Cardiac muscle cell (in vitro differentiated cells and primary cell): ENCODE measurements at places on chromosomes 11 and 22.

DNA sequence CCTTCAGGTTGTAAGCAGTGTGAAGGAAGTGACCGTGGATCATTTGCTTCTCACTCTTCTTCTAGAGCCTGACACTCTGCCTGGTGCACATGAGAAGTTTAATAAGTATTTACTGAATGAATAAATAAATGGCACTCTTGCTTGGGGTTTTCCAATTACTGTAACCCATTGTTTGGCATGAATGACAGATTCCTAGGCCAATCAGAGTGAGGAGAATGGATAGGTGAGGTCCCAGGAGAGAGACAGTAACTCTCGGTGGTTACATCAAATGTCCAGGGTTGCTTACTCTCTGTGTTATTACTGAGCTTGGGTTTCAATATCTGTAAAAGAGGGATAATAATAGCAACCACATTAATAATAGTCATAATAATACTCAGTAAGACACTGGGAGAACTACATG is 204.2 kb upstream of the ISX start:
- DNase-seq, result no peak

DNA sequence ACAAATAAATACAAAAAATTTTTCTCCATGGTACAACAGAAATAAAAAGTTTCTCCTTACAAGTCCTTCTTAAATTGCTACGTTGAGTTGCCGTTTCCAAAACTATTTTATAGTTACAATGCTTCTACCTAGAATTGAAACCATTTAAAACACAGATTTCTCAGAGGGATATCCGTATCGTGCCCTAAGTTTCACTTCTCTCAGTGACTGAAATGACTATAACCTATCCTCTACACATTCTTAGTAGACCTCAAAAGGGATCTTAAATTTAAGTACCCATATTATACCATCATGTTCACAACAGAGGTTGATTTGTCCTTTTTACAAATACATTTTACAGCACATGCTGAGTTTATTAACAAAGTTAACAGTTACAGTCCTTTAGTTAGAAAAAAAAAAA is 44.1 kb downstream of the USP28 start:
- DNase-seq, result no peak

- no peak for DNase-seq
Observed at GRCh38 chr22:35728639-35729308, 11.1 kb downstream of the APOL5 start.

- no peak for DNase-seq
Observed at GRCh38 chr22:42052765-42053164, 17.8 kb downstream of the NAGA start.

DNA sequence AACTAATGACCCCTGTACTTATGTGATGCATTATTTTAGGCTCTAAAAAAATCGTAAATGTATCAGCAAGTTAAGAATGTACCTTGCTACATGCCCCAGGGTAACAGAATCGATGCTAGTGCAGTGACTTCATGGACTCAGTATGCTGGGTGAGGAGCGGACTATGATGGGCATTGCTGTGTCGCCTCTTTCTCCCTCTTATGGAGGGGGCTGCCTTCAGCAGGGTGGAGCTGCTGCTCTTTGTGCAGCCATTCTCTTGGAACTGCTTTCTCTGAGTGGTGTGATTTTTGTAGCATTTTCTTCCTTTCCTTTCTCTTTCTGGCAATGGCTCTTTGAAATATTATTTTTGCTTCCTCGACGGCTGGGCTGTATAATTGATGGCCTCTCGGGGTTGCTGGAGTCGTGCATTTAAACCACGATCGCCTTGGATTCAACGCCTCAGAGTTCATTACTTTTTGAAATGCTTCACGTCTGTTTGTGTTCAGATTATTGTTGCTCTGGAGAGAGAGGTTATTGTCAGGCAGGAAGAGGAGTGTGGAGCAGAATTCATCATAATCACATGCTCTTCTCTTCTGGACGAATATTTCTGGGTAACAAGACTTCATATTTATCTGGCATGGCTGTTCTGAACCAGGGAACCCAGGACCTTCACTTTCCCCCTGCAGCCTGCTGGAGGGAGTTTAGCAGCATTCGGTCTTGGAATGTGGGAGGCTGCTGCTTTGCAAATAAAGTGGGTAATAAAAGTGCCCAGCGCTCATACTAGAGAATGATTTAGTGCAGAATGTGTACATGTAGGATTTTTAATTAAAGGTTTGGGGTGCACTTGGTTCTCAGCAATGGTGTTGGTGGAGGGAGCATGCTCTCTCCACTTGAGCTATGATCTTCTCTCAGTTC is 804.2 kb downstream of the NTM start:
- no peak for DNase-seq

- DNase-seq, result no peak
Observed at GRCh38 chr11:59999691-60000090, 17.3 kb upstream of the OOSP4B start.

DNA sequence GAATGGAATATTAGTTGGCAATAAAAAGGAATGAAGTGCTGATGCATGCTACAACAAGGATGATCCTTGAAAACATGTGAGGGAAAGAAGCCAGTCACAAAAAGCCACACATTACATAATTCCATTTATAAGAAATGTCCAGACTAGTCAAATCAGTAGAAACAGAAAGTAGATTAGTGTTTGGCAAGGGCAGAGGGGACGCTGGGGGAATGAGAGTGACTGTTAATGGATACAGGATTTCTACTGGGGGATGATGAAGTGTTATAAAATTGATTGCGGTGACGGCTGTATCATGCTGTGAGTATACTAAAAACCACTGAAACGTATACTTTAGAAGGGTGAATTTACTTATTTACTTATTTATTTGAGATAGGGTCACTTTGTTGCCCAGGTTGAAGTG is 57.9 kb downstream of the C11orf58 start:
- DNase-seq, result no peak

- no peak for DNase-seq
Observed at GRCh38 chr22:46074771-46075551, 75.4 kb upstream of the PPARA start.

GRCh38 chr22:32708830-32709229 is 92.7 kb upstream of the TIMP3 start:
- DNase-seq, result peak; percentile 55

DNA sequence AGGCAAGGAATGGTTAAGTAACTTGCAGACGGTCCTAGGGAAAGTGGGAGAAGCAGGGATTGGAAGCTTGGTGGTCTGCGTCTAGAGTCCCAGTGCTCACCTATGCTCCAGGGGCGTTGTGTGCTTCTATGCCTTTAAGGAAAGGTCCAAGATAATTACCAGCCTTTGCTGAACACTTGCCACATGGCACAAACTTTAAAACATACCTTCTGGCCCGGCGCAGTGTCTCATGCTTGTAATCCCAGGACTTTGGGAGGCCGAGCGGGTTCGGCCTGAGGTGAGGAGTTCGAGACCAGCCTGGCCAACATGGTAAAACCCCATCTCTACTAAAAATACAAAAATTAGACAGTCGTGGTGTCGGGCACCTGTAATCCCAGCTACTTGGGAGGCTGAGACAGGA is 2.3 kb downstream of the POLDIP3 start:
- no peak for DNase-seq

DNA sequence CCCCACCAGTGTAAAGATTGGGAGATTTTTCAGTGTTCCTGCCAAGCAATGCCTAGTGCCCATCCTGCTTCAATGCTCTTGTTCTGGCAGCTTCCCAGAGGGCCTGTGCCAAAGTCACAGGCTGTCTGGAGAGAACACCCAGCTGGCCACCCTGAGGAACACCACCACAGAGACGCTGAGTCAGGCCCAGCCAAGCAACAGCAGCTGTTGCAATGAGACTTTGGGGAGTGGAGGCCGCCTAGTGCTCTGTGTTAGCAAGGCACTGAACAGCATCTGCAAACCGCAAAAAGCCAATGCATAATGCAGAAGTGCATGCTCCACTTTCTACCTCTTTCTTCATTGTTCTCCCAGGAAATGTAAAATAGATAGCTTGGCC is 168.1 kb downstream of the NXPE2 start:
- DNase-seq, result no peak

- peak; percentile 24 for DNase-seq
Observed at GRCh38 chr11:109196016-109196415, 226.0 kb upstream of the C11orf87 start.

DNA sequence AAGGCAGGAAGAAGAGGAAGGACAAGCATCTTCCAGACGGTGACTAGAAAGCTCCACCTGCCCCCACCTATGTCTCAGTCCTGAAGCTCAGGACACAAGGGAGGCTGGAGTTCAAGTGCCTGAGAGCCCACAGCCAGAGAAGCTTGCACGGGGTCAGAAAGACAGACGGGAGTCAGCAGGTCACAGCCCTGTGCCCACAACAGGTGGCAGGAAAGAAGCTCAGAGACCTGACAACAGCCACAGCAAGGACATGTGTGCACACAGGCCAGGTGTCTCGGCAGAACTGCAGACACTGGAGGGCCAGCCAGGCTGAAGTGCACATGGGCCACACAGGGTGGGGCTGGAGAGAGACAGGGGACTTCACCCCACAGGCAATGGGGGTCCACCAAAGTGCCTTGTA is 37.2 kb upstream of the MOB2 start:
- no peak for DNase-seq

GRCh38 chr11:11010624-11011127 is 152.8 kb upstream of the ZBED5 start:
- no peak for DNase-seq

- no peak for DNase-seq
Observed at GRCh38 chr11:37597776-37598175, 999.7 kb upstream of the RAG2 start.

DNA sequence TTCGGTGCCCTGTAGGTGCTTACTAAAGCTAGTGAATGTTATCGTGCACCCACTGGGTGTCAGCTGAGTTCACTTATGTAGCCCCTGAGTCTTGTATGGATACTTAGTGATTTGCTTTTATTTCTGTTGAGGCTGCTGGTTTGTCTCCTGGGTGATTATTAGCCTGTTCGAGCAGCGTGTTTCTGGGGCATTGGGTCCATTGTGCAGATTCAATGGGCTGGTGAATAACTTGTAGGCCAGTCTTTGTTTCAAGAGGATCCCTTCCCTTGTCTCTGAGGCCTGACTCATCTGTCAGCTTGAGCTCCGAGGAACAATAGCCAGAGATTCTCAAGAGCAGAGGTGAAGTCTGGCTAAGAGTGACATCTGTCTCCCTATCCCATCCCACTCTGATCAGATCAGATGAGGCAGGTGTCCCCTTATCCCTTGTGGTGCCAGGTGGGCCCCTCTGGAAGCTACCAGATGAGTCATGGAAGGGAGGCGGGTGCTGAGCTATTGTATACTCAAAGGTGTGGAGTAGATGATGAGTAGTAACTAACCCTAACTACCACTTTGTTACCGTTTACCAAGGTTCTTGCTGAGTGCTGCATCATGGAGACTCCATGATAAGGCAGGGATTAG is 3.7 kb downstream of the MIAT start:
- DNase-seq, result no peak

DNA sequence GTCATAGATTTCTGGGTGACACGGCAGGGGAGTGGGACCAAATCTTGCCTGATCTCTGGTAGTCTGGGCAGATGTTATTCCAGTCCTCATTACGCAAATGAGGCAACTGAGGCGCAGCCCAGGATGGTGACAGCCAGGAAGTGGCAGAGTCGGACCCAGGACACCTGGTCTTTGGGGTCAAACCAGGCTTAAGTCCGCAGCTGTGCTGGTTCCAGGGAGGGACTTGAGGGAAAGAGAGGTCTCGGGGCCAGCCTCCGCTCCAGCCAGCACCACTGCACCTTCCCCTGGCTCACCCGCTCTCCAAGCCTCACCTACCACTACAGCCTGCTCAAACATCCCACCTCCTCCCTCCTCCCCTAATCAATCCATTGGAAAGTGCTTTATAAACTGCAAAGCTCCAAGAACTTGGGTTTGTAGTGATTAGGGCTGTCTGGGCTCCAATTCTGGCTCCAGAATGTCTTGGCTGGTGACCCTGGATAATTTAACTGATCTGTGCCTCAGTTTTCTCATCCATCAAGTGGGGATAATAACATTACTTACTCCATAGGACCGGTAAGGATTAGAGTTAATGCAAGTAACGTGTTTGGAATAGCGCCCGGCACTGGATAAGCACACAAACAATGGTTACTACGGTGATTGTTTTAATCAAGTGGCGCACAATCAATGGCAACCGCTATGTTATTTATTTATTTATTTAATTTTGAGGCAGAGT is 526 bp upstream of the PNPLA5 start:
- no peak for DNase-seq

DNA sequence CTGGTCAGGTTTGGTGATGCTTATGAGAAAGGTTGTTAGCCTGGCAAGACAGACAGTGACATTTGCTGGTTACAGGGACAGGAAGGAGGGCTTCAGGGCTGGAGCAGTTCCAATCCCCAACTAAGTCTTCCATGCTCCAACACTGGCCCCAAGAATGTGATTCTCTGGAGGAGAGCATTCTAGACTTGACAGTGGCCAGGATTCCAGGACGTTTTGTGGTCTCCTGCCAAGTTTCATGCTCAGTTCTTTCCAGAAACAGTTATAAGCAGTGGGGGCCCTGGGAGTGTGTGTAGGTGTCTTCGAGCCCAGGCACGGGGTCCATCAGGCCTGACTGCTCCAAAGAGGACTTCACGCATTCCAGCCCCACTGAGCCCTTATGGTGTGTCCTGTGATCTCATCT is 8.9 kb upstream of the GRK3 start:
- DNase-seq, result no peak

GRCh38 chr22:28143241-28143865 is 224.3 kb upstream of the PITPNB start:
- DNase-seq, result no peak

DNA sequence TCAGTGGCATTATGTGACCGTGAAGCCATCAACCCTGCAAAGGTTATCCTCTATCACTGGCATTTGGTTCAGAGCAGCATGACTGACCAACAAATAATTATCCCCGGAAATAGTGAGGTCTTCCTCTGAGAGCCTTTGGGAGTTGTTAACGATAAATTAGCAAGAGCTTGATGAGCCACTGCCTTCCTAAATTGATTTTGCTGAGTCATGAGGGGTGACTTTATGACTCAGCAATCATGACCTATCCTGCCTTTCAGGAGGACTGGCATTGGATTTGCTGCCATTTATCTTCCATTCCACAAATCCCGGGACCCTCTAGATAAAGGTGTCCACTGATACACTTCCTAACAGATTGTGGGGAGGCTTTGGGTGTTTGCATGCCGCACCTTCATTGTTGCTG is 80.8 kb upstream of the MTNR1B start:
- DNase-seq, result no peak

GRCh38 chr22:31491218-31491962 is 1.7 kb upstream of the EIF4ENIF1 start:
- no peak for DNase-seq

DNA sequence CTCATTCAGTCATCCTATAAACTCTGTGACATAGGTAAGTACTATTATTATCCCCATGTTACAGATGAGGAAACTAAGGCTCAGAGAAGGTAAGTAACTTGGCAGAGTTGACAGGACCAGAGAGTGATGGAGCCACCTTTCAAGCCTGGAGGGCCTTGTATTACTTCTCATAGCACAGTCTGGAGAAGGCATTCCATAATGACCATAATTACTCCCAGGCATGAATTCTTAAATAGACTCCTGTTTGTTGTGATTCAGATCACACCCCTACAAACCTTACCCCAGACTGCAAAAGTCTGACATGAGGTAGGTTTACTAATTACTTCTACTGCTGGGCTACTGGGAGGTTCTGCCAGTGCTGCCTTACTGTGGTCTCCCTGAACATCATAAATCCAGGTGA is 77.0 kb downstream of the CD44 start:
- DNase-seq, result no peak
